Left ventricle myocardium superior (tissue), 1 donor: ENCODE measurements at places on chromosomes 16 and 17.

- DNase-seq, result no peak
Observed at GRCh38 chr17:55246583-55246982, 18.2 kb upstream of the HLF start.

- DNase-seq, result no peak
Observed at GRCh38 chr17:41415833-41416335, 8.5 kb downstream of the KRT37 start.

DNA sequence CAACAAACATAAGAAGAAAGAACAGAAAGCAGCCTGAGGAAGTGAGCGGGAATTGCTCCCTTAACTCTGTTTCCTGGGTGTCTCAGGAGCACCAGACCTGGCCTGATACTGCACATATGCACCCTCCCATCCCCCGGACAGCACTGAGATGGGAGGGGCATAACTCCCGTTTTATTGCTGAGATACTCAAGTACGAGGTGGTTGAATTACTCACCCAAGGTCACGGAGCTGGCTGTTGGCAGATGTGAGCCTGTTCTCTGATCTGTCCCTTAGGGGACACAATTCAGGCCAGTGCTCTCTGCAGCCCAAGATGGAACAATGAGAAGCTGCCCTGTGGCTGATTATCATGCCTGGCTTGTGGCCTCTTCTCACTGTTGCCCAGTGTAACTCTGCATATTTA, 9.1 kb upstream of the MED9 start:
- no peak for DNase-seq

DNA sequence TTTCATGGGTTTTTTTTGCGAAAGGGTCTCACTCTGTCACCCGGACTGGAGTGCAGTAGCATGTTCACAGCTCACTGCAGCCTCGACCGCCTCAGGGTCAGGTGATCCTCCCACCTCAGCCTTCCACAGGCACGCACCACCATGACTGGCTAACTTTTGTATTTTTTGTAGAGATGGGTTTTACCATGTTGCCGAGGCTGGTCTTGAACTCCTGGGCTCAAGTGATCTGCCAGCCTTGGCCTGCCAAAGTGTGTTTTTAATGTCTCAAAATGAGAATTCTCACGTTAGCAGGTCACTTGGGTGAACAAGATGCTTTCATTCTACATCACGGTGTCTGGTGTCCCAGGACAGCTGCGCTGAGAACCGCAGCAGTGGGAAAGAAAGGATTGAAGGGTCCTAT, 3.2 kb downstream of the FBXO31 start:
- no peak for DNase-seq

- DNase-seq, result no peak
Observed at GRCh38 chr17:58615768-58616659, 75.8 kb downstream of the TEX14 start.
